ENCODE measurements at places on chromosomes 11 and 22. TPM values are rescaled to one million over a fixed set of nuclear protein-coding genes. Genes with fewer than 3 reads are reported as not detected.

PATE2 gene
- total RNA-seq = not detected

DNA sequence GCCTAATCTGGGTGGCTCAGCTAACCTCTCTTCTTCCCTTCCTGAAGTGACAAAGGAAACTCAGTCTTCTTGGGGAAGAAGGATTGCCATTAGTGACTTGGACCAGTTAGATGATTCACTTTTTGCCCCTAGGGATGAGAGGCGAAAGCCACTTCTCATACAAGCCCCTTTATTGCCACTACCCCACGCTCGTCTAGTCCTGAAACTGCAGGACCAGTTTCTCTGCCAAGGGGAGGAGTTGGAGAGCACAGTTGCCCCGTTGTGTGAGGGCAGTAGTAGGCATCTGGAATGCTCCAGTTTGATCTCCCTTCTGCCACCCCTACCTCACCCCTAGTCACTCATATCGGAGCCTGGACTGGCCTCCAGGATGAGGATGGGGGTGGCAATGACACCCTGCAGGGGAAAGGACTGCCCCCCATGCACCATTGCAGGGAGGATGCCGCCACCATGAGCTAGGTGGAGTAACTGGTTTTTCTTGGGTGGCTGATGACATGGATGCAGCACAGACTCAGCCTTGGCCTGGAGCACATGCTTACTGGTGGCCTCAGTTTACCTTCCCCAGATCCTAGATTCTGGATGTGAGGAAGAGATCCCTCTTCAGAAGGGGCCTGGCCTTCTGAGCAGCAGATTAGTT is 14.2 kb upstream of the UVRAG start:
- no peak for DNase-seq

BRSK2 gene
- under 0.01 TPM for total RNA-seq

DNA sequence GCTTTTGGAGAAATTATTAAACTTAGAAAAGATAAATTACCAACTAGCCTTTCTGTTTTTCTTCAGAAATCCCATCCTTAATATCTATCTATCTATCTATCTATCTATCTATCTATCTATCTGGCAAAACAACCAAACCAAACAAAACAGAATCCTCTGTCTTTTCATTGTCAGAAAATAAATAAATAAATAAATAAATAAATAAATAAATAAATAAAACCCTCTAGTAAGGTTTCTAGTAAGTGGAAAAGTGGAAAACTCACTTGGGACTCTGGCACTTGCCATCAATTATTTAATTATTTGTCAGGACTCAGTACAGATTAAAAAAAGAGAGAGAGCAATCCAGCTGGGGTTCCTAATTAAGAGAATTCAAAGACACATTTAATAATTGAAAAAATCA is 556.2 kb upstream of the CHORDC1 start:
- no peak for DNase-seq

DNA sequence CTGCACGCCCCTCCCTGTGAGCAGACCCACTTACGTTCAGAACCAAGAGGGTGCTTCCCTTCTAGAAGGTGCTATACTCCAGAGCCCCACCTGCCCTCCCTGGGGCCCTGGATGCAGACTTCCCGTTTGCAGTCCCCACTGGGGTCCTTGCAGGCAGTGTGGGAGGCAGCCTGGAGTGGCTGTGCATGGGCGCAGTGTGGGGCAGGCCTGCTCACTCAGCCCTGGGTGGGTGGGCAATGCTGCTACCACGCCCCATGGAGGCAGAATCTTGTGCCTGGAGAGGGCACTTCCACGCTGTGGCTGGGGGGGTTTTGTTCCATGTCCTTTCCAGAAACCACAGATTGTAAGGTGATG is 116.2 kb downstream of the KCNQ1OT1 start:
- DNase-seq = no peak

TLCD5 gene
- total RNA-seq = 11.5 TPM

DNA sequence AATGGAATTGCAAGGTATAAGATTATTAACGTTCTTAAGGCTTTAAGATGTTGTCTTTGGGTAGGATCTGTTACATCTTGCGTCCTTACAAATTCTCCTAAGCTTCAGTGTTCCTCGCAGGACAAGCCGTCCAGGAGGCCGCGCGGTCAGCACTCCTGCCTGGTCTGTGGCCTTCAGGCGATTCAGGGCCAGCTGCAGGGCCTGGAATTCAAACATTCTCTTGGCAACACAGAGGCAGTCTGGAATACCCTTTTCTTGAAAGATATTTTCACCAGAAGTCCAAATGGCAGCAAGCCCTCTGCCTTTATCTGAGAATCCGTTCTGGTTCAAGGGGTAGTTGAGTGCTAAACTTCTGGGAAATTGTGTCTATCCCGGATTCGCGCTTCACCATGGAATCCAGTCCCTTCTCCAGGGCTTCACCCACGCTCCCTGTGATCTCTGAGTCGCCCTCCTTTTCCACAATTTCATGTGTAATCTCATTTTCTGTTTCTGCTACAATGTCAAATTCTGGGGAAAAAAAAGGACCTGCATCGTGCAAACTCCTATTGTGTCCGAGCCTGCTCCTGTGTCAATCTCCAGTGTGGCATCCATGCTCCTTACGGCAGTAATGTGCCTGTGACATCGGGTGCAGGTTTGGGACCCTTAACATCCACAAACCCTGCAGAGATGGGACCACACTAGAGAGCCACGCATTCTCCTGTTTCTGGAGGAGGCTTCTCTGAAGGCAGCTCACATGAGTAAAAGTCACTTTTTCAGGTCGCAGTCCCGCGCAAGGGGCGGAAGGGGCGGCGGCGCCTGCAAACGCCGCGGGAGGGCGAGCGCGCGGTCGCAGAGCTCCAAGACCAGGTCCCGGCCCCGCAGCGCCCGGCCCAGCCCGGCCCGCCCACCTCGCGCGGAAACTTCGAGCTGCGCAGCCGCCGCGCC is 25.4 kb upstream of the SORL1 start:
- DNase-seq = no peak

- DNase-seq = no peak
Observed at GRCh38 chr22:17116572-17117330, 4.4 kb downstream of the TMEM121B start.

DNA sequence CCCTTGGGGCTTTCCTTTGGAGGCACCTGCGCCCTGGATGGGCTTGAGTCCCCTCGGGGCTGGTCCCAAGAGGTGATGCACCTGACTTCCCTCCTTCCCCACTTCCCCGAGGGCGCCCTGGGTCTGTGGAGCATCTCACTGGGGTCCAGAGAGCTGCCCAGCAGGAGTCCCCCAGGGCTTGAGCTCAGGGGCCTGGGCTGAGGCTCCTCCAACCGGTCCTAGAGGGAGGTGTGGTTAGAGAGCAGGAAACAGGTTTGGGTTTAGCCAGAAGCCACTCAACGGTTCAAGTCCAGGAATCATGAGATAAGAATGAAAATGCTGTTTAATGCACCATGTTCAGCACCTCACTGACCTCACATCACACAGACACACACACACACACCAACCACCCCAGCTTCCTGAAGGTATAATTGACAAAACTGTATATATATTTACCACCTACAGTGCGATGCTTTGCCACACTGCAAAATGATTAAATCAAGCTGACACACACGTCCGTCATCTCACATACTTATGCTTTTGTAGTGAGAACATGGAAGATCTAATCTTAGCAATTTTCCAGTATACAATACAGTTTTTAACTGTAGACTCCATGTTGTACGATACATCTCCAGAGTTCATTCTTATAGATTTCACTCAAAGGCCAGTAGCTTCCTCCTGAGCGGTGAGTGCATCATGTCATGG is 628 bp upstream of the IGLL1 start:
- DNase-seq = no peak

DNA sequence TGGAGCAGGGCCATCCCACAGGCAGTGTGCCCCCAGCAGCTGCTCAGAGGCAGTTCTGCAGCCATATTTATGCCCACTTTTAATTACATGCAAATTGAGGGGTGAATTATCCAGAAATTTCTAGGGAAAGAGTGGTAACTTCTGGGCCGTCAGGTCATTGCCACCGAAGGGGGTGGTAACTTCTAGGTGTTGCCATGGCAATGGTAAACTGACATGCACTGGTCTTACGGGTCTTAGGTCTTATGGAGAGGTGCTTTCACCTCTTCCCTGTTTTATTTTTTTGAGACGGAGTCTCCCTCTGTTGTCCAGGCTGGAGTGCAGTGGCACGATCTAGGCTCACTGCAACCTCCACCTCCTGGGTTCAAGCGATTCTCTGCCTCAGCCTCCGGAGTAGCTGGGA is 3.8 kb upstream of the TMEM134 start:
- DNase-seq = no peak

CCDC15 gene
- 2.0 TPM for total RNA-seq

GRCh38 chr11:65918211-65919140 is at the start of gene C11orf68:
Gene C11orf68 (minus strand): TSS chr11:65919062. CDS start chr11:65919031, 31 bp downstream.
- DNase-seq = no peak

DNA sequence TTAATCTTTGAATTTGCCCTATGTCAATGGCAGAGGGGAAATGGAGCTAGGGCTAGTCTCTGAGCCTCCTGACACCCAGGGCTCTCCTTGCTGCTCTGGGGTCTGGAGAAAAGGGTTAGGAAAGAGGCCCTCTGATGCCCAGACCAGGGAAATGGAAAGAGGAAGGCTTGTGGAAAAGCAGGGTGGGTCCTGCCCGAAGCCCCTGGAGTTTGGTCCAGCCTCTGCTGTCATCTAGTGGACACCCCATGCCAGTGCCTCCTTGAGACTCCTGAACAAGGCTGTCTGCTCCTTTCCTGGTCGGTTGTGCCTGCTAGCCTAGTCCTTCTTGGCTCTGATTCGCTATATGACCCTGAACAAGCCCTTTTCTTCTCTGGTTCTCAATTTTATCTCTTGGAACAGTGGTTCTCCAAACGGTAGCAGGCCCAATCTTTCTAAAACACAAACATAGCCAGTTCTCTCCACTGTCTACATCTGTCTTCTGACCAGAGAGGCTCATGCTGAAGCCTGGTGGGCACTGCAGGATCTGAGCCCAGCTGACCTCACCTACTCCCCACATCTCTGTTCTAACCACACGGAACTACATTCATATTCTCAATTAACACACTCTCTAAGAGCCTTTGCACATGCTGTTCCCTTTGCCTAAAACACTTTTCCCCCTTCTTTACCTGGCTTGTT is 8.8 kb upstream of the PLA2G3 start:
- peak; percentile 80 for DNase-seq

DNA sequence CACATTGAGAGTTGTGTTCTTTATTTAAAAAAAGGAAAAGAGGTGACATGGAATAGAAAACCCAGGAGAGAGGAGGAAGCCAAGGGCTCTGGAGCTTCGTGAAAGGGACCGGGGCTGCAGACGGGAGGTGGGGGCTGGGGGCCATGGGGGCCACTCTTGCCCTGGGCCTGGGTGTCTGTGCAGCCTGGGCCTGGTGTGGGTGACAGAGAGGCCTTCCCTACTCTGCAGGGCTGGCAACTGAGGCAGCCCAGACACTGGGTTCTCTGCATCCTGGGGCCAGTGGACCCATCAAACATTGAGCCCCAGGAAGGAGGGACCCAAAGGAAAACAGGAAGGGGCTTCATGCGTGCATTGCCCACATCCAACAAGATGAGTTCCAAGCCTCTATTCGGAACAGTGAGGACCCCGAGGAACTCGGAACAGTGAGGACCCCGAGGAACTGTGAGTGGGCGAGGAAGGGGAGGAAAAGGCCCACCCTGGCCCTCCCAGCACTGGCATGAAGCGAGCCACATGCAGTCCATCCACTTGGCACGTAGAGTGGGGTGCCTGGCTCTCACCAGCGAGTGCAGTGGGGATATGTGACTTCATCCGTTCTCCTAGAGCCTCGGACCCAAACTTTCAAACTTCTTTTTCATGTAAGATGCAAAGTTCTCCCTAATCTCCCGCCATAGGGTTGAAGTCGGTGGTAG is 1121.6 kb downstream of the BRD1 start:
- no peak for DNase-seq
